ENCODE measurements at places on chromosomes 4 and X.

DNA sequence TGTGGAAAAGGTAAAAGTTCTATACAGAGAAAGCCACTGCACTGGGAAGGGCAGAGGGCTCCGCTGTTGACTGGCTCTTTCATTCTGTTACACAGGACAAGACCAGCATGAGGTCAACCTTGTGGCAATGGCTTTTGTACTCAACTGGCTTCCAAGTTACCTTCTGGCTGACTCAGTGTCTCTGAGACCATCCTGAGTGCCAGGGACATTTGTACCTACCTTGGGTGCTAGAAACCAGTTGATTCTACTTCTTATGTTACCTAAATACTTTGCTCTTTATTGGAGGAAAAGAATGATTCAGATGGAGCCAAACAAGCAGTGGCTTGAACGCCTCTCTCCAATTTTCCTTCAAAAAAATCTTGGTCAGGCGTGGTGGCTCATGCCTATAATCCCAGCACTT lies 123.2 kb downstream of the RBM47 start:
- no peak for DNase-seq

- DNase-seq, result no peak
Measured at GRCh38 chr4:113952452-113953029, 26.9 kb downstream of the ARSJ start.

GRCh38 chr4:165537028-165537648 lies 158.3 kb downstream of the CPE start:
- DNase-seq, result no peak

DNA sequence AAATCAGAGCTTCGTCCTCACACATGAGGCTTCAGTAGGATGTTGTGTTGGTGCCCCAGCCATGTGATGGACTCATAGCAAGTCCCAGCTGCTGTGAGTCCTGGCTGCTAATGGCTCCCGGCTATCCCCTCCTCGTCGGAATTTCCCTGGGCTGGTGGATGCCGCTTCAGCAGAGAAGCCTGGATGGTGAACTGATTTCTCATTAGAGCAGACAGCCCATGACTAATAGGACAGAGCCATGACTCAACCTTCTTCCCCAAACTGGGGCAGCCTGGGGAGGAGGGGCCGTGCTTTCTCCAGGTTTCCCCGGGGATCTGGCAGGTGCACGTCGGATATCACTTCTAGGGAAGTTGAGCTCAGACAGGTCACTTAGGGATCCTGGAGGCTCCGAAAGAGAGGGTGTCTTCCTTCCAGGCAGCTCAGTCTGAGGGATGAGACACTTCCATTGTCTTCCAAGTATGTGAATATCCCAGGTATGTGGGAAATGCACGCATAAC lies 112.7 kb downstream of the ASMT start:
- DNase-seq, result no peak

DNA sequence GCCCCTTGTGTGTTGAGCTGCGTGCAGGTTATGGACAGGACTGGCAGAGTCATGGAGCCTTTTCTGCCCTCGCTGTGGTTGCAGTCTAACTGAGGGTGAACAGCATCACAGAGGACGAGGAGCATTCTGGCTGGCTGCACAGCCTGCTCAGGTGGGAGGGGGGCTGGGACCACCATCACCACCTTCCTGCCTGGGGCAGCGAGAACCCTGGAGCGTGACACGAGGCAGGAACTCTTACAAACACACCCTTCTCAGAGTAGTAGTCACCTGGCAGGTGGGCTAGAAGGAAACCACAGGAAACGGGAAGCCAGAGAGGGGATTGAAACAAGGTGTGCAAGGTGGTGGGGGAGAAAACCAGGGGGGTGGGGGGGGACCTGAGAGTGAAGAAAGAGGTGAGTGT lies 25.6 kb downstream of the TKTL1 start:
- DNase-seq, result no peak

DNA sequence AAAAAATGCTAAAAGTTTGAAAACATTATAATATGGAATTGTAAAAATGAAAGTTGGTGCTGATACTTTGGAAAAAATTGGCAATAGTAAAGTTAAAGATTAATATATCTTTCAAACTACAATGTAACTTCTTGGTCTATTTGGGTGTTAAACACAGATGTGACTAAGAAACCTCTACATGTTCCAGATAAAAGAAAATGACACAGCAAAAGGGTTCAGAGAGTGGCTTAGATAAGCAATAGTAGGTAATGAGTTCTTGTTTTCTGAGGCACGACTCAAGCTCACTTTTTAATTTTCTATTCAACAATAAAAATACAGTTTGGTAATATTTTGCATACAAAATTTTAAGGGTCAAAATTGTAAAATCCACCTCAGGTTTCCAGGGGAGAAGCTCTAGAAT lies 292.7 kb downstream of the GALNTL6 start:
- no peak for DNase-seq

GRCh38 chrX:13903405-13903804 lies 86.5 kb upstream of the GPM6B start:
- DNase-seq, result no peak

DNA sequence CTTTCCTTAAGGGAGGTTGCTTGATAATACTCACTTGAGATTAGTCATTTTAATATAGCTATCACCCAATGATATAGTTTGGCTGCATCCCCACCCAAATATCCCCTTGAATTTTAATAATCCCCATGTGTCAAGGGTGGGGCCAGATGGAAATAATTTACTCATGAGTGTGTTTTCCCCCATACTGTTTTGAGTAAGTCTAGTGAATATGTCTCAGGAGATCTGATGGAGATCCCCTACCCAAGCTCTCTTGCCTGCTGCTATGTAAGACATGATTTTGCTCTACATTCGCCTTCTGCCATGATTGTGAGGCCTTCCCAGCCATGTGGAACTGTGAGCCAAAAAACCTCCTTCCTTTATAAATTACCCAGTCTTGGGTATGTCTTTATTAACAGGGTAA lies 539.7 kb upstream of the GRID2 start:
- no peak for DNase-seq

- no peak for DNase-seq
Measured at GRCh38 chrX:33909836-33910235, 222.3 kb downstream of the FAM47A start.

- no peak for DNase-seq
Measured at GRCh38 chr4:121788896-121789295, 12.2 kb upstream of the EXOSC9 start.

GRCh38 chr4:69708211-69708610 lies 52.2 kb downstream of the SULT1B1 start:
- DNase-seq, result no peak

GRCh38 chr4:109614466-109614865 lies 54.4 kb downstream of the MCUB start:
- DNase-seq, result no peak

- peak; percentile 7 for DNase-seq
Measured at GRCh38 chr4:37970702-37971101, 10.5 kb downstream of the PTTG2 start.

DNA sequence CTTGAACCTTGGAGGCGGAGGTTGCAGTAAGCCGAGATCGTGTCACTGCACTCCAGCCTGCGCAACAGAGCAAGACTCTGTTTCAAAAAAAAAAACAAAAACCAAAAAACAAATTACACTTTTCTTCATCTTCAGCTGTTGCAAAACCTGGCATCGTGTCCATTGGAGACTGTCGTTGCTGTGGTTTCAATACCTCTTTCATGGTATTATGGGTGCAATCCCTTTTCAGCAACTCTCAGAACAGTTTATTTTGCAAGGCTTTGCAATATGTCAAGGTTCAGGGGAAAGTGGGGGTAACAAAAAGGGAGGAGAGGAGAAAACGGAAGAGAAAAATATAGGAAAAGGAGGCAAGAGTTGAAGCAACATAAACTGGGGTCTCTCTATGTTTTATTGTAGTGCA lies 40.8 kb downstream of the ARSD start:
- no peak for DNase-seq

DNA sequence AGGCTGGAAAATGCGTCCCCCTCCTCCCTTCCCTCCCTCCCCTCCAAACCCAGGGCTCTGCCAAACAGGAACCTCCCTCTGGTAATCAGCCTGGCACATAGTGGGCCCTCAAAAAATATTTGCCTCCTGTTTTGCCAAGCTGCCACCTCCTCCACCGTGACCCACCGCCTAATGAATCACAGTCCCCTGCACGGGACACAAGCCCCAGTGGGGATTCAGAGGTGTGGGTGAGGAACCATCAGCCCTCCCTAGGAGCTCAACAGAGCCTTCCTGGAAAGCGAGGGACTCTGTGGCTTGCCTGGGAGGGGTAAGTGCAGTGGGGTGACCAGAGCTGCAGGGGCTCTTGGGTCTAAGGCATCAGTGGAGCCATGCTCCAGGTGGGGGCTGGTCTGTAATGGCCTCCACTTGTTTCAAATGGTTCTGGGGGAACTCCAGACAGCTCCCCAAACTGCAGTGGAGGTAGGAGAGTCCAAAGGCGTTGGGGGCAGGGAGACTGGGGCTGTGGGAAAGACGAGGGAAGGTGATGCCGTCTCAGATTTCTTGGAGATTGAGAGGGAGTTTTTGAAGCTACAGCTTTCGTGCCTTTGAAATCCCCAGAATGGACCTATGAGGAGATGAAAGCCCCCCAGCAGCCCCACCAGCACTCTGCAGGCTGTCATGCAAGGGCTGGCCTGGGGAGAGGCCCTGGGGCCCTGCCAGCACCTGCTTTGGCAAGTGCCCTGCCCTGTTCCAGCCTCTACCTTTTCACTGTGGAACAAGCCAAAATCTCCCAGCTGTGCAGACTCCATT lies 1.0 kb upstream of the PPP2R2C start:
- no peak for DNase-seq

DNA sequence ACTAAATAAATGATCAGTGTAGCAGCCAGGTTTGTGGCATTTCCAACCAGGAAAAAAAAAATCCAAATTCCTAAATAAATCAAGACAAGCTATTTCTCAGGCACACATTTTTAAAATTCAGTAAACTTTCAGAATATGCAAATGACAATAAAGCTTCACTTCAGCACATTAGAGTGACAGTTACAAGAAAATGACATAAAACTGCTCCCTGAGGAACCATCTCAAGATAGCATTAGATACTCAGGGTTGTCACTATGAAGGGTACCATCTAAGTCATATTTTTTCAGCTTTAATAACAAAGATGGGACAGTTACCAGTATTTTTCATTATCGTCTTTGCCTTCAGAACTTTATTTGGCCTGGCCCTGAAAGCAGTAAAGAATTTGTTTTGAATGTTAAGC lies 411.3 kb upstream of the RASGEF1B start:
- no peak for DNase-seq

All from GOT3 (cell line).